ENCODE measurements at places on chromosomes 16 and 17.

DNA sequence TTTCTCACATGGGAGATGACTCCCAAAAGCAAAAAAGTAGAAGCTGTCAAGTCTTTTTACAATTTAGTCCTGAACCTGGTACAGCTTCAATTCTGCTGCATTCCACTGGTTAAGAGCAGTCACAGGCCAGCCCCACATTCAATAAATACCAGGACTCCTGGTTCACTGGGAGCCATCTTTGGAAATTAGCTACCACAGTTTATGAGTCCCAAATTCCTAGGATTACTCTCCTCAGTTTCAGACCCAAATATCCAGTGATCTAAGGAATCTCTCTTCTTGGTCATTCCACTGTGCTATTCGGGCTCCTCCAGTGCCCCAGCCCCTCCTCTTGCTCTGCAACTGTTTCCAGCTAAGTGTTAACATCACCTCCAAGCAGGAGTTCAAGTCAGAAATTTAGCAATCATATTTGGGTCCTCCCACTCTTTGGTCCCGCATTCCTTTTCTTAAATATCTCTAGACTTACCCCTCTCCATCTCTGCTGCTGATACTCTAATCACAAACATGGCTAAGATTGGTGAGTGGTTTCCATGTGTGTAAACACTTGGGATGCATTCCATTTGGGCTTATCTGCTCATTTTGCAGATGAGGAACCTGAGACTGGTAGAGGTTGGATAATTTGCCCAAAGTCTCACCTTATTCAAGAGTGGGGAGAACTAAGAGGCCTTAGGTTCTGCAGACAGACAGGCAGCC, 9.6 kb upstream of the WIPF2 start:
- DNase-seq, result no peak

DNA sequence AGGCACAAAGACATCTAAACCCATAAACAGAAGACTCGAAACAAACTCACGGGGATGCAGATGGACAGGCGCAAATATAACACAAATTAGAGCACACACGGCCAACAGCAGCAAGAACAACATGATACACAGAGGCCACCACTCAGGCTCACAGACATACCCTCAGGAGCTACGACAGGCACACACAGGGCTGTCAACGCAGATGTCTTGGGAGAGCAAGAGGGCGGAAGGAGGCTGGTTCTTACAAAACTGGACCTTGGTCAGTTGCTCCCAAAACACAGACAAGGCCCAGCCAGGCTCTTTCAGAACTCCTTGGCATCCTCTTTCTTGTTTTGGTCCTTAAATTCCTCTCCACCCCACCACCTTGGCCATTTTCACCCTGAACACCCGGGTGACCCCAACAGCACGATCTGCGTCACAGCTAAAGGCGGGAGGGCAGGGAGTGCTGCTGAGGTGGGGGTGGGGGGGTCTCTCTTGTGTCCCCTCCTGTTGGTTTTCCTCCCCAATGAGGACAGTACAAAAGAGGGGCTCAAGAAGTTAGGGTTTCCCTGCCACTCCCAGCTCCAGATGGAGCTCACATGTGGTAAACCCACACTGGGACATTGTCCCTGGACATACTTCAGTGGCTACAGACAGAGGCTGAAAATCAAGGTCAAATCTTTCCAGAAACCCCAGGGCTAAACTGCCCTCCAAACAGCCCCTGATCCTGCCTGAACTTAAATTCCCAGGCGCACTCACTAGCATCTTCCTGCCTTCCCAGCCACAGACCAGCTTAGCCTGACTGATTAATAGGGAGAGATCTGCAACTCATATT, 221.3 kb downstream of the C16orf78 start:
- DNase-seq, result no peak

DNA sequence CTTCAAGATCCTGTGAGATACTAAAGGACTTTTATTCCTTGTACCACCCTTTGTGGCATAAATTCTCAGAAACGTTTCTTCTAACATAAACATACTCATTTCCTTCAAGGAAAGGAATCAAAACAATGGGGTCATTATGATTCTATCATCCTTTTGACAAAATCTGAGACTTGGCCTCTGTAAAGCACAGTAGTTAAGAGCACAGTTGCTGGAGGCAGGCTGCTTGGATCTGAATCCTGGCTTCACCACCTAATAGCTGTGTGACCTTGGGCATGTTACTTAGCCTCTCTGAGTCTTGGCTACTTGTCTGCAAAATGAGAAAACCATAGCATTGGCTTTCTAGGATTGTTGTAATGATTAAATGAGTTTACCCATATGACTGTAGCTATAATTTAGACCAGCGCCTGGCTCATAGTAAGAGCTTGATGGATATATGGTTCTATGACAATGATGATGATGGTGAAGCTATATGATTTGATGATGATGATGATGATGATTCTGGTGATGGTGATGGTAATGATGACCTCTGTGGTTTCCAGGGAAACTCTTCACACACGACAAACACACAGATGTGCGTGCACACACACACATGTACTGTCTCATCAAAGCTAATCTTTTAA, 6.1 kb upstream of the KRT31 start:
- no peak for DNase-seq

GRCh38 chr16:11049396-11050059, 105.2 kb downstream of the CLEC16A start:
- no peak for DNase-seq

DNA sequence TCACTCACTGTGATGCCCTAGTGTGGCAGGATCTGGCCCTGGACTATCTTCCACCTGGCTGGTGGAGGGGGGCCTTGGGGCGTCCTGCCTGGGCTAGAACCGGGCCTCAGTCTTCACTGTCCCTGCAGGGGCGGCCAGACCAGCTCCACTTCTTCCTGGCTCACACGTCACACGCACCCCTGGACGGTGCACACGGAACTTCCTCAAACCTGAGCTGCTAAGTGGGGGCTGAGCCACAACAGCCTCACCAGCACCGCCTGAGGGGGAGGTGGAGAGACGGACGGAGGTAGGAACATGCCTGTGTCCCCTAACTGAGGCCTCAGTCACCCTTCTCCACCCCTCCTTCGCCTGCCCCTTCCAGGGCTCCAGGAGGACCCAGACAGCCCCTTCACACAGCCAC, 36.6 kb downstream of the TIMM22 start:
- no peak for DNase-seq

GRCh38 chr17:57898487-57899311, 48.9 kb upstream of the MRPS23 start:
- no peak for DNase-seq

- DNase-seq, result peak; percentile 68
These were observed 4.0 kb downstream of the HIC1 start for GRCh38 chr17:2058586-2059546.

Data from CD4-positive, alpha-beta T cell treated with Interleukin-10 for 1 hour (primary cell).